ENCODE measurements at places on chromosomes 6 and 20.

DNA sequence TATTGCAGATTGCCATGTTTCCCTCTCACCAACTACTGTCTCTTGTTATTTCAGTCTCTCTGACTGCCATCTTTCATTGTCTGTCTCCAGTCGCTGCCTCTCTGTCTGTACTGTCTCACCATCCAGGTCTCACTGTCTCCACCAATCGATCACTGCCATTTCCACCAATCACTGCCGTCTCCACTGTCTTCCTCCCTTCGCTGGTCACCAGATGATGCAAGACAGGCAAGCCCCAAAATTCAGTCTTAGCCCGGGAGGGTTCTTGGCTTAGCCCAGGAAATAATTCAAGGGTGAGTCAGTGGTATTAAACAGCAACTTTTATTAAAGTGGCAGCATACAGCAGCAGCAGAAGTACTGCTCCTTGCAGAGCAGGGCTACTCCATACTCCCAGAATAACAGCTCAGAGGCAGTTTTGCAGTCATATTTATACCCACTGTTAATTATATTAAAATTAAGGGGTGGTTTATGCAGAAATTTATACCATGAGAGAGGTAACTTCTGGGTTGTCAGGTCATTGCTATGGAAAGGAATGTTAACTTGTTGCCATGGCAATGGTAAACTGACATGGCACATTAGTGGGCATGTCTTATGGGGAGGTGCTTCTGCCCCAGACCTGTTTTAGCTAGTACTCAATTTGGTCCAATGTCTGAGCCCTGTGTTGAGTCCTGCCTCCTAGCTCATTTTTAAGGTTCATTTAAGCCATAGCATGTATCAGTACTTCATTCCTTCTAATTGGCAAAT is 23.0 kb upstream of the ECHDC1 start:
- DNase-seq = peak; percentile 66

DNA sequence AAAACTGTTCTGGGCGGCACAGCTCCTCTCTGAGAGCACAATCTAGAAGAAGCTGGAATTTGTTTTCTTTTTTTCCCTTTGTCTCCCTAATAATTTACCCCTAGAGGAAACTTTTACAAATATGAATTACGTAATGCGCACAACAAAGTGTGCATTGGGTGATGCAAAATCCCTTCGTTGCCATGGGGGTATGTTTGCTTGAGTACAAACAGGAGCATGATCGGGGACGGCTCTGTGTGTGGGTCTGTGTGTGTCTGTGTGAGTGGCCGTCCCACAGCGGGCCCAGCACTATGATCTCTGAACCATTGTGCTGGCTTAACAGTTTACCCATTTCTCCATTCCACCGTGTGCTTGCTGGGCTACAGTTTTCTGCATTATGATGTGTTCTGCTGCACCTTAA is 278.2 kb downstream of the CDC5L start:
- DNase-seq = no peak

DNA sequence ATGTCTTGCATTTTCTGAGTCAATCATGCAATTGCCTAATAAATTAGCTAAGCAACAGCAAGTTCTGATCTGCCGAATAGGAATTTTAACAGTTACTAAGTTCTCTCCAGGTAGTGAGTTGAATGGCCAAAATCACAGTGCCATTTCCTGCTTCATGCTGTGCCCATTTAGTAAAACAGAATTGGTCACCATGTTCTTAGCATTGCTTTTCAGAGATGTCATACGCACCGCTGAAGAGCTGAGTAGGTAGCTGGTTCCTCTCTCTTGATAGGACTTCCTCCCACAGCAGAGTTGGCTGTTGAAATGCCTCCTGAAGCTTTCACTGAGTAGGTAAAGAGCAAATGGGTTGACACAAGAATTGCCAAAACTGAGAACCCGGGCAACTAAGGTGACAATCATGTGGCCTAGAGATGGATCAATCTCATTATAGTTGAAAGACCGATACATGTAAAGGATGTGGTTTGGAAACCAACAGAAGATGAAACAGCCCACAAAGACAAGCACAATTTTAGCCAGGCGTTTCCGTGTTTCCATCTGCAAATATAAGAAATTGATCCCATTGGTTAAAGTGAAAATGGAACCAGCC is 57.1 kb upstream of the GJE1 start:
- no peak for DNase-seq

DNA sequence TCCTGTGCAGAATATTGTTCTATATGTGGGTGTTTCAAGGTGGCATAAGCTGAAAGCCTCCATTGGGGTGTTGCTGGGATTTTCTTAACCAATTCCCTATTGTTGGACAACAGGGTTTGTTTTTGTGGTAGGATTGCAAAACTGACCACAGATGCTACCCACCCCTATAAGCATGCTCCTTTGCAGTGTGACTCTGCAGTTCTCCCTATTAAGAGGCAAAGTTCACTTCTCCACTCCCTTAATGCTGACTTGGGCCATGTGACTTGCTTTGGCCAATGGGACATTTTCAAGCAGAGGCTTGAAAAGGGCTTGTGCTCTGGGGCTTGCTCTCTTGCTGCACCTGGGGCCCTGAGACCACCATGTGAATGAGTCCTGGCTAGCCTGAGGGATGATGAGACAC is 8.5 kb upstream of the ANGPT4 start:
- DNase-seq = no peak

- no peak for DNase-seq
Measured at GRCh38 chr20:12171923-12172524, 254.3 kb downstream of the BTBD3 start.

- DNase-seq = no peak
Measured at GRCh38 chr6:168890306-168890980, 363.2 kb downstream of the THBS2 start.

- DNase-seq = no peak
Measured at GRCh38 chr6:162970246-162970645, 242.5 kb downstream of the PACRG start.

DNA sequence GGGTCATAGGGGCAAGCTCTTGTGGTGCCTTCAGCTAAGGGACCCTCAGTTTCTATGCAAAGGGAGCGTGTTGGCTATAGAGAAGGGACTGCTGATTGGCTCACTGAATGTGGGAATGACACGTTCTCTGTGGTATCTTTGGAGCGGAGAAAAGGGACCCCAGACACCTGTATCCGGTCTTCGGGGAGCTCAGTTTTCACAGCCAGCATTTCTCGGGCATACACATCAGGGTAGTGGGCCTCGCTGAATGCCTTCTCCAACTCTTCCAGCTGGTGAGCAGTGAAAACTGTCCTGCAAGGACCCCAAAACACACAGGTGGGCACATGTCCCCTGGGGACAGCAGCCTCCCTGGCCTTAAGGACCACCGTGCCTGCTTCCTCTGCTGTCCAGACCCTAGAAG is 3.3 kb downstream of the VSX1 start:
- no peak for DNase-seq

GRCh38 chr6:25027221-25027916 is 91.6 kb upstream of the RIPOR2 start:
- no peak for DNase-seq

DNA sequence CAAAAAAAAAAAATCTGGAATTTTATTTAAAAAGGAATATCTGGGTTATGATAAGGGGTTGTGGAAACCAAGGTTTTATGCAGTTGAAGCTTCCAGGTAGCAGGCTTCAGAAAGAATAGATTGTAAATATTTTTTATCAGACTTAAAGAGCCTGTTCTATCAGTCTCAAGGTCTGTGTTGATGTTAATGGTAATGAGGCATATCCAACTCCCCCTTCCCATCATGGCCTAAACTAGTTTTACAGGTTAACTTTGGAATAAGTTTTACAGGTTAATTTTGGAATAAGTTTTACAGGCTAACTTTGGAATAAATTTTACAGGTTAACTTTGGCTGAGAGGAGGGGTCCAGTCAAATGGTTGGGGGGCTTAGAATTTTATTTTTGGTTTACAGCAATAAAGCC is 92.4 kb downstream of the CD24 start:
- DNase-seq = no peak

- DNase-seq = no peak
Measured at GRCh38 chr6:136284909-136285308, 4.7 kb downstream of the BCLAF1 start.
